ENCODE measurements at places on chromosomes 3 and 15.

DNA sequence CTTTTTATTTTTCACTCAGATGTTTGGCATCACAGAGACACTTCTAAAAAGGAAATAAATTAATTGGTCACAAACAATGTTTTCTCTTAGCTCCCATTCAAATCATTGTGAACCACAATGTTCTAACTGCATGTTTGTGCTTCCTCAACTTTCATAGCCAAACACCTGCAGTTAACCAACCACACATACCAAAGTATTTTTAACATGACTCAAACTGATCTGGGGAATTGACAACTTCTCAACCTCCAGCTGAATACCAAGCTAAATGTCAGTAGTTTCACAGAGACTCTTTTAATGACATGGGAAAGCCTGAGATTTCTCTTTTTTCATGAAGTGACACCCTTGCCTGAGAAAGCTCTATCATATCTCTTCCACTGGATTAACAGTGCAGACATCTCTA is 217.9 kb upstream of the MME start:
- DNase-seq: no peak

DNA sequence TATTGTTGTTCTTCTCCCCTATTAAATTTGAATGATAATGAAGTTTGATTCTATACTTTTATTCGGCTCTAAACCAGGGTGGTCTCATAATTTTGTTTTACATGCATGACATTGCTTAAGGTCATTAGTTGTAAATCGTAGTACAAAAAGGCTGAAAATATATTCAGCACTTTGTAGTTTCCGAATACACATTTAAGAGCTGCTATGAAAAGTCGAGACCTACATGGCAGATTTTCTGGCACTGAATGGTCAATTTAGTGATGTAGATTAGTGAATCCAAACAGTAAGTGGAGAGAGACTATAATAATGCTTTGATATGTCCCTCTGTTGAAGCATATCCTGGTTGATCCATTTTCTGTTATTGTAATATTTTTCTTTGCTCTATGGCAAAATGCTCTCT is 254.0 kb upstream of the SOX2 start:
- no peak for DNase-seq

GRCh38 chr3:40930131-40930538 is 269.2 kb upstream of the CTNNB1 start:
- no peak for DNase-seq

DNA sequence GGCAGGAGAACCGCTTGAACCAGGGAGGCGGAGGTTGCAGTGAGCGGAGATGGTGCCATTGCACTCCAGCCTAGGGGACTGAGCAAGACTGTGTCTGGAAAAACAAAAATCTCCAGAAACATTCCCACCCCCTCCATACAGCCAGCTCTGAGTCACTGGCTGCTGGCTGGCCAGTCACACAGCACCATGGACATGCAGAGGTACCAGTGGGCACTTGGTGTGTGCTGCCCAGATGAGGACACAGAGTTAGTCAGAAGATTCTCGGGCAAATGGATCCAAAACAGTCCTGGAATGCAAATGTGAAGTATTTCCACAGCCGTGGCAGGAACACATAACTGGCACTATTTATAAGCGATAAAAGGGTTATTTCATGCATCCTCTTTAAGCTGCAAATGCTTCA is 44.6 kb downstream of the BDH1 start:
- no peak for DNase-seq

DNA sequence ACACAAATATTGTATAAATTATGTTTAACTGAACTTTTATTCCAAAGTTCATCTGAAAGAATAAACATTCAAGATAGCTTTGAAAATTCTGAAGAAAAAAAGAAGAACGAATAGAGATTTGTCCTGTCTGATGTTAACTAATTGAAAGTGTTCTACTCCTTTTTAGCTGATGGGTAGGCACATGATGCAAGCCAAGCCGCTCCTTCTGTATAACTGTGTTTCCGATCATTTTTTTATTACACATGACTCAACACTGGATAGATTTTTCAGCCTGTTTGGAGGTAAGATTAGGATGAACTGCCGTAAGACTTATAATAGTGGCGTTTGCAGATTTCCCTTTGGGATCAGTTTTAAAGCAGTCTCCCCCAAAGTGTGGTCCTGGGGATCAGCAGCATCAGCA is 19.0 kb downstream of the NSUN3 start:
- no peak for DNase-seq

DNA sequence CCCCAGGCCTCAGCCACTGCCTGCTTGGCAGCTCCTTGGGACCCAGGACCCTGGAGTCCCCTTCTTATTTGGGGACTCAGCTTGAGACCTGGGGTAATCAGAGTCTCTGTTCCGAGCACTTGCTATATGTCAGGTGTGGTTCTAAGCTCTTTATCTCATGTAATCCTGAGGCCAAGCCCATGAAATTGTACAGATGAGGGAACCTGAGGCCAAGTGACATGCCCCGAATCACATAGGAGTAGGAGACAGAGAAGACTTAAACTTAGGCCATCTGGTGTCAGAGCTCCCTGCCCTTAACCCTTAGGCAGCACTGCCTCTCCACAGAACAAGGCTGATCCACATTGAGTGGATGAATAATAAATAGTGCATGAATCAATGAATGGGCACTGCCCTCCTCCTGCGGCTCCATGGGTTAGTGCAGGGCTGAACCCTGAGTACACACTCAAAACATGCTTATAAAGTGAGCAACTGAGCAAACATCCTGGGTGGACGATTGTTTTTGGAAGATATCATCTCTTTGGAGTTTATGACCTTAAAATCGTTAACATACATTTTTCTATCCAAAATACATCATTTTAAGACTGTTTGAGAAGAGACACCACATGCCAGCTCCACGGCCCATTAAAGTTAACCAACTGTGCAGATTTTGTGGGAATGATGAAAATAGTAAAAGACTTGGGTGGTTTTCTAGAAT is 33.2 kb upstream of the IQSEC1 start:
- no peak for DNase-seq

GRCh38 chr3:57803647-57804081 is 47.6 kb downstream of the SLMAP start:
- no peak for DNase-seq

- peak; percentile 62 for DNase-seq
Measured at GRCh38 chr3:141486746-141487520, at the start of gene RASA2. TSS of gene RASA2 (plus strand) at chr3:141487027. CDS start at chr3:141487084, 57 bp downstream.

GRCh38 chr3:52108302-52109232 is 45.7 kb downstream of the POC1A start:
- DNase-seq: no peak

DNA sequence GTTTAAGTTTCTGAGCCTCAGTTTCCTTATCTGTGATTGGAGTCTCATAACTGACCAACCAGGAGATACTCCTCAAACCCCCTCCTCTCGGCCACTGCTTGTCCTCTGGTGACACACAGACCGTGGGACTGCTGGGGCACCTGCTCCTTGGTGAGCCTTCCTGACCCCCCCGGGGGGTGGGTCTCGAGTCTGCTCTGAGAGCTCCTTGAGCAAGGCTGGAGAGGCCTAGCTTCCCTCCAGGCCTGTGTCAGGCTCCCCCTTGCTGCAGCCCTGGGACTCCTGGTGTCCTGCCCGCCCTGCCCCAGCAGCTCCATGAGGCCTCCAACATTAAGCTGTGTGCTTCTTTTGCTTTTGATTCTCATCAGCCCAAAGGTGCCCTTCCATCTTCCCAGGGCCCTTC is 27.7 kb downstream of the SRPRB start:
- no peak for DNase-seq

GRCh38 chr3:128006061-128007032 is 45.9 kb upstream of the SEC61A1 start:
- no peak for DNase-seq

- no peak for DNase-seq
Measured at GRCh38 chr3:36250191-36250590, 130.1 kb upstream of the STAC start.

DNA sequence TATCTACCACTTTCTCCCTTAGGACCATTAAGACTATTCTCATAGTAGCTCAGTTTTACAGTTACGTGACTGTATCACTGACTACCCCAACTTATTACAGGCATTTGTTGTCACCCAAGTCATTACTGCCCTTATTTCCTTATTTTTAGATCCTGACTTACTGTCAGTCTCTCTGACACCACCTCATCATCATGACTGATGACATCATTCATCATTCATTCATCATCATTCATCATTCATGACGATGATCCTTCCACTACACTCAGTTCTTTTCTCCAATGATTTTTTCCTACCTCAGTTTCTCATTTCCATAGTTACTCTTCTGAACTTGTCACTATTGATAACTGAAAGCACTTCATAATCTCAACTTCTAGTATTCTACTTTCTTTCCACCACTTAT is 83.8 kb downstream of the ADAM10 start:
- DNase-seq: no peak

DNA sequence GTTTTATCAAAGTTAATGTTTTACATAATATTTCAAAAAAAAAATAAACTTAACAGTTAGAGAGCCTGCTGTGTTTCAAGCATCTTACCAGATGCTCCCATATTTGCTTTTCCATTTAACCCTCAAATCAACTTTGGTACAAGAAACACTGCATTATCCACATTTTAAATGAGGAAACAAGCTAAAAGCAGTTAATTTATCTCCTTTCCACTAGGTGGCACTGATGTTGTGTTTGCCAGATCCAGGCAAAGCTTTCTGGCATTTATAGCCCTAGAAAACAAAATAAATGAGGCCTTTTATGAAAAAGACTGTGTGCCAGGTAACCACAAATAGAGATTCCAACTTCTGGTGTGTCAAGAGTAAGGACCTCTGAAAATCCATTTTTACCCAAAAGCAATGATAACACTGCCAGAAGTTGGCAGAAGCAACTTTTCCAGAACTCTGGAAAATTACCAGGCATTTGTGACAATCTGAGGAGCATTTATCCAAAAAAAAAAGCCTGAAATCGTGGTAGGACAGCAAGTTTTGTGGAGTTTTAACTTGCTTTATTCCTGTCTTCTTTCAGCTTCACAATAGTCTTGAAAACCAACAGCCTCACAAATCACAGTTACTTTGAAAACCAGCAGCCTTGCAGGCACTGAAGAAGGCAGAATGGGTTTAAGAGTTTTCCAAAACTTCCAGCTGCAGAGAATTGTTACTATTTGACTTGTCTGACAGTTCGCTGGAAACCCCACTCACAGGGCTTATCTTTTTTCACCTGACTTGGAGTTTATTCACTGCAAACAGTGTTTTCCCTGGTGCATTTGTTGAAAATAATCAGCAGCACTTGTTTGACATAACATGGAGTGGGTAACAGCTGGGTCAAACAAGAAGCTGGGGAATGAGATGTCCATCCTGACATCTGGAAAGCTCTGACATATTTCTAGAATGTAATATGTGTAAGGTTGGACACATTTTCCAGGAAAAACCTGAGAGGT is 9.2 kb downstream of the FAM162A start:
- no peak for DNase-seq

DNA sequence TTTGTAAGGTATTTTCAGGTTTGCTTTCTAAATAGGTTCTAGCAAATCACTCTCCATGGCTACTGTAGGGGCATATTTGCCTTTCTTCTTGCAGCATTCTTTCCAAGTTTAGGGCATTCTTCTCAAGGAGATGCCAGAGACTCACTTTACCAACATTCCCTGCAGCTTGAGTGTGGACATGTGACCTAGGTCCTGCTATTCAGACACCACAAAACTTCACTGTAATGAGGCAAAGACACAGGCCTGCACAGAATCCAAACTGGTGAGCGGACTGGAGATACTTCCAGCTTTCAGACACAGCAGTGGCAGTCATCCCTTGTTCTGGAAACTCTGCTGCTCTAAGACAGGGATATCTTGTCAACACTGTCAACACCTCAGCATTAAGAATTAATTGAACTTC is 146.4 kb upstream of the PFN2 start:
- DNase-seq: no peak

GRCh38 chr3:160481856-160482255 is 32.3 kb upstream of the TRIM59 start:
- no peak for DNase-seq

- no peak for DNase-seq
Measured at GRCh38 chr3:151837057-151837456, 23.1 kb downstream of the AADAC start.

DNA sequence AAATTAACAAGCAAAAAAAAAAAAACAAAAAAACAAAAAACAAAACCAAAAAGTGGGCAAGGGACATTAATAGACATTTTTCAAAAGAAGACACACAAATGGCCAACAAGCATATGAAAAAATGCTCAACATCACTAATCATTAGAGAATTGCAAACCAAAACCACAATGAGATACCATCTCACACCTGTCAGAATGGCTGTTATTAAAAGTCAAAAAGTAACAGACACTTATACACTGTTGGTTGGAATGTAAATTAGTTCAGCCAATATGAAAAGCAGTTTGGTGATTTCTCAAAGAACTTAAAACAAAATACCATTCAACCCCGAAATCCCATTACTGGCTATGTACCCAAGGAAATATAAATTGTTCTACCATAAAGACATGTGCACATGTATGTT is 222.4 kb upstream of the CD96 start:
- DNase-seq: no peak
